ENCODE measurements at places on chromosomes 7 and 10.
A peak's percentile ranks its signal among the peaks of the same experiment; 100 is the strongest.

- DNase-seq = no peak
These were observed 103.7 kb upstream of the LRRN3 start for GRCh38 chr7:110987127-110987693.

DNA sequence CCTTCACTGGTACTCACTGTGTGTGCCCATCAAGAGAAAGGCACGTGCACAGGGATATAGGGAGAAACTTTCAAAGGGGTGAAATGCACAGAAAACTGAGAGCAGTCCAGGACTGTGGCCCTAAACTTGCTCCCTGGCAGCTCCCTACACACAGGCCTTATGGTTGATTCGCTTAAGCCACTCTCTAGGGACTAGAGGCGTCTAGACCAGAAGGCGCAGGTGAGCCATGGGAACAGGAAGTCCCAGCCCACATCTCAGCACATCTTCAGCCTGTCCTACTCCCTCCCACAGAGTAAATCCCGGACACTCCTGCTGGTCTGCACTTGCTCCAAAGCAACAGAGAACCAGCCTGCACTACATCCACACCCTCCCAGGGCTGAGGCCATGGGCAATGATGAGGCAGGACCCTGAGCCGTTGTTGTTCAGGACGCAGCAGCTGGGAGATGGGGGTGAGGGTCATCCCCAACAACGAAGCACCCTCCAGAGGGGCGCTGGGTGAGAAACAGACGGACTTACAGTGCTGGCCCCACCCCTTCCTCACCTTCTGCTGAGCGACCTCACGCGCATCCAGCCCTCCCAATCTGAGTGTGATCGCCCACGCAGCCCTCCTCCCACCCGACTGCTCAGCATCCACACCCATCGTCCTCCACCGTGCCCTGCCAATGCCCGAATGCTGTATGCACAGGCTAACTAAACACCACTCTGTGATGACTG lies 109.3 kb downstream of the TNS3 start:
- DNase-seq = no peak

DNA sequence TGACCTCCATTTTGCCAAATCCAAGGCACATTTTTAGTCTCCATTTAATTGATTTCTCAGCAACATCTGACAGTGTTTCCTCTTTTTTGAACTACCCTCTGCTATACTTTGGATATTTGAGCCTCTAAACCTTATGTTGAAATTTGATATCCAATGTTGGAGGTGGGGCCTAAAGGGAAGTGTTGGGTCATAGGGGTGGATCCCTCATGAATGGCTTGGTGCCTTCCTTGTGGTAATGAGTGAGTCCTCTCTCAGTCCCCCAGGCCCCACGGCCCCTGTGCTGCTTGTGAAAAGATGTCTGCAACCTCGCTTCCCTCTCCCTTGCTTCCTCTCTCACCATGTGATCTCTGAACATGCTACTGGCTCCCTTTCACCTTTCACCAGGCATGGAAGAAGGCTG lies 96.8 kb upstream of the DGKB start:
- no peak for DNase-seq

DNA sequence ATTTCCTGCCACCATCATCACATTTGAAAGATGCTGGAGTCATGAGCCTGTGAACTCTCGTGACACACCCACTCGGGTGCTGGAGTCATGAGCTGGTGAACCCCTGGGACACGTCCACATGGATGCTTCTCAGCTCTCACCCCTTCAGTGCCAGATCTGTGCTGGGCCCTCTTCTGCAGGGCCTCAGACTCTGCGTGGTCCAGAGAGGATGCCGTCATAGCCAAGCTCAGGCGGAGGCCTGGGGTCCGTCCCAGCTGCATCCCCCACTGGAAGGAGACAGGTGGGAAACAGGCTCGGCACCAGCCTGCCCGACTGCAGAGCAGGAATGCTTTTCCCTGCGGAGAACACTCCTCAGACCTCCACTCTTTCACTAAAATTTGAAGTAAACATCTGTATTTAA lies 156.5 kb upstream of the PPP2R2D start:
- no peak for DNase-seq

GRCh38 chr7:51071427-51071826 lies 245.2 kb downstream of the COBL start:
- DNase-seq = no peak

- no peak for DNase-seq
These were observed 131.0 kb upstream of the BET1 start for GRCh38 chr7:94135180-94135579.

GRCh38 chr10:14698111-14698828 lies 76.4 kb downstream of the FAM107B start:
- DNase-seq = no peak

- DNase-seq = no peak
These were observed 22.6 kb downstream of the TES start for GRCh38 chr7:116232920-116233319.

GRCh38 chr7:26399736-26400135 lies 108.1 kb downstream of the SNX10 start:
- DNase-seq = no peak

- no peak for DNase-seq
These were observed 25.0 kb downstream of the CISD1 start for GRCh38 chr10:58293989-58294388.

DNA sequence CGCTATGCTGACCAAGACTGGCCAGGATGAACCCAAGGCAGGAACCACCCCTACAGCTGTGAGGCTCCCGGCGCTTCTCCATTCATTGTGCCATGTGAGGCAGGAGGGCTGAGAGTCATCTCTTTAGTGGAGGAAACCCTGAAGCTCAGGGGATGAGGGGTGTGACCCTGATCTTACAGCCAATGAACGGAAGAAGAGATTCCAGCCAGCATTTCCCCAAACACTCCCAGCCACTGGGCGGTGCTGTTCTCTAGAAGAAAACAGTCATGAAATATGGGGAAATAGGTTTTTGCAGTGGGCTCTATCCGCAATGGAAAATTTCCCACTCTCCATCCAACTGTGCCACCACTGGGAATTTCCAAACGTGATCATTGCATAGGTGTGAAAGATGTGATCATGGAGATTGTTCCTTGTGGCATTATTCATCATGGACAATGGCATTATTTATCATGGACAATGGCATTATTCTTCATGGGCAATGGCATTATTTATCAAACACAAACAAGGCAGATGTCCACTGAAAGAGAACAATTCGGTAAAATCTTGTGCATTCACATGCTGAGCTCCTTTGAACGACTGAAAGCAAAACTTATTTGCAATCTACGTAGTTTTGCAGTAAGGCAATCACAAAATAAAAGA lies 14.0 kb upstream of the SLC18A2 start:
- no peak for DNase-seq

DNA sequence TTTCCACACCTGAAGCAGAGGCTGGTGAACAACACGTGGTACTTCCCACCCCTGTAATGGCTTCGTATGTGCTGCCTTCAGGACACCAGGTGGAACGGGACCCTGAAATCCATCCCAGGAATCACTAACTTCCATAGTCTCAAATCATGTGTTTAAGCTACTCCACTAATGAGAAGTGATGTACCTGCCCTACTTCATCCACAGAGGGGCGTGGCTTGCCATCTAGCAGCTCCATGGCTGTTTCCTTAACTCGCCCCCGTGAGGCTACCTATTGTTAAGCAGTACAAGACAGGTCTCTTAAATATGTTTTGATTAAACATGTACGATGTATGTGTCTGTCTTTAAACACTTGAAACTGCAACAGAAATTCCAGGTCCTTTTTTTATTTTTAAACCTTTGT lies 31.8 kb downstream of the ARL3 start:
- no peak for DNase-seq

DNA sequence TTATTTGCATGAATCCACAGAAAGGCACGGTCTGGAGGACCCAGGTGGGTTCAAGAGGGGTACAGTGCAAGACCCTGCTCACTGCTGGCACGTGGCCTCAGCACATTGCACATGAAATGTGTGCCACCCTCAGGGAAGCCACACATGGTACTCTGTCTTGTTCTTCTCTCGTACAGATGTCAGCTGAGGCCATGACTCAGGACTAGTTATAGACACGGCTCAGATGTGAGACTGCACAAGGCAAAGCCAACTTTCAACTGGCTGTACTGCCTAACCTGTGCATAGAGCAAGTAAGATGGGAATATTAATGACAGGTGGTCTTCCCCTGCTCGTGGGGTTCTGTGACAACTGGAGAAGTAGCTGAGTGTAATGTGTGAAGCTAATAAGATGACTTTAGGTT lies 249.4 kb upstream of the CTBP2 start:
- DNase-seq = no peak

GRCh38 chr10:18615618-18616017 lies 35.8 kb downstream of the NSUN6 start:
- no peak for DNase-seq

- no peak for DNase-seq
These were observed 593.1 kb downstream of the SORCS1 start for GRCh38 chr10:106571192-106571946.

DNA sequence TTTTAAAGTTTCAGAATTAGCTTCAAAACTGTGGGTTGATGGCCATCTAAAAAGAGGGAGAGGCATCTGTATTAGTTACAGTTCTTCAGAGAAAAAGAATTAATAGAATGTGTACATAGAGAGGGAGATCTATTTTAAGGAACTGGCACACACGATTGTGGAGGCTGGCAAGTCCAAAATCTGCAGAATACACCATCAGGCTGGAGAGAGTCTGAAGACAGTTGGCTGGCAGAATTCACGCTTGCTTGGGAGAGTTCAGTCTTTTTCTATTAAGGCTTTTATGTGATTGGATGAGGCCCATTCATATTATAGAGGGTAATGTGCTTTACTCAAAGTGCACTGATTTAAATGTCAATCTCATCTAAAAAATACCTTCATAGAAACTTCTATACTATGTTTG lies 135.1 kb upstream of the SORCS1 start:
- no peak for DNase-seq

GRCh38 chr10:5464546-5464945 lies 34.8 kb downstream of the CALML5 start:
- DNase-seq = no peak

DNA sequence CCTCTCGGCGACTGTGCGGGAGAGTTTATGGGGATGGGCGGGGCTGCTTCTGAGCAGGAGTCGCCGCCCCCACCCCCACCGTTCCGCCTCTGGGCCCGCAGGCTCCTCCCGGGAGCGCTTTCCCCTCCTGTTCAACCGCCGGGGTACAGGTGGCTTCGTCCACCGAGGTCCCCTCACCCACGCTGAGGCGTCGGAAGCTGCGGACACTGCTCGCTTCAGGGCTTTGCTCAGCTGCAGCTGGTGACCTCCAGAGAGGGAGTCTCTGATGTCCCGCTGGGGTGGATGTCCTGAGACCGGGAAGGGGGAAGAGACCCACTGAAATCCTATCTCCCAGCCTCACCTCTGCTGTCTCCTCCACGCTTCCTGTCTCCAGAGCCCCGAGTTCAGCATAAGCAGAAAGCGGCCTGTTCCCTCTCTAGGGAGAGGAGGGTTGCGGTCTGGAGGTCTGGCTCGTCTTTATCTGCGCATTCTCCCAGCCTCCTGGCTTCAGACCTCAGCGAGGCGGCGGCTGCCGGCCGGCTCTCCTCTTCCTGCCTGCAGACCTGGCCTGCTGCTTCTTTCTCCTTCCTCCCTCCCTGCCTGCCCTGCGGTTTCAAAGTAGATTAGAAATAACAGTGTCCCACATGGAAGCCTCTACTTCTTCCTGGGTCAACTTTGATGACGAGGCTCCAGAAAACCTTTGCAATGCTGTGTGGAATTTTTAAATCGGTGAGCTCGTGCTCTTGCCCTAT lies 1.8 kb downstream of the CYP2E1 start:
- no peak for DNase-seq

- DNase-seq = no peak
These were observed 52.6 kb downstream of the PLEKHA8 start for GRCh38 chr7:30080818-30081217.

- DNase-seq = no peak
These were observed 89.3 kb downstream of the CCNY start for GRCh38 chr10:35425595-35425994.

GRCh38 chr10:102476466-102477141 lies 25.3 kb upstream of the C10orf95 start:
- no peak for DNase-seq

DNA sequence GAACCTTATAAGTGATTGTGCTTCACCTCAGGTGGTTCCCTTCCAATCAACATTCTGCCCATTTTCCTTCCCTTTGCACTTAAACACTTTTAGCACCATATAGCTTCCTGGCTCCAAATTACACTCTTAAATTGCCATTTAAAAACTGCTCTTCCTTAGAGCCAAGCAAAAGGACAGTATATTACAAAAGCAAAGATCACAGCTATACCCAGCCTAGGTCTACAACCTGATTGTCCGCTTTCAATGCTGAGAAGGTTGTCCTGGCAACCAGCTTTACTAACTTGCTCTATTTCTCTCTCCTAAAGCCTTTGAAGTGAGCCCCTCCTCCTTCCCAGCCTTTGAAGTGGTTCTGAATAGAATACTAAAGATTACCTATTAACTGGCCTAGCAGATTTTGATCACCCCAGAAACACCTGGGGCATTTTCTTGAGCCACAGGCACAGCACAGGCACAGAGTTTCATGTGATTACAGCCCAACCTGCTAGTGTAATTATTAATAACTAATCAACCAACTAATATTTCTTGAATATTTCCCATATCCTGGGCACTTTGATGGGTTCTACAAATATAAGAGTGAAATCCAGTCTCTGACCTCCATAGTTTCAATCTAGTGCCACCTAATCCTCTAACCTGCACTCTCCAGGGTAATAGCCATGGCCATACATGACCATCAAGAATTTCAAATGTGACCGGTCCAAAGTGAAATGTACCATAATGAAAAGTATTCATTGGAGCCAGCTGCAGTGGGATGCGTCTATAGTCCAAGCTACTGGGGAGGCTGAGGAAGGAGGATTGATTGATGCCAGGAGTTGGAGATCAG lies 63.6 kb upstream of the TRIM24 start:
- DNase-seq = no peak

DNA sequence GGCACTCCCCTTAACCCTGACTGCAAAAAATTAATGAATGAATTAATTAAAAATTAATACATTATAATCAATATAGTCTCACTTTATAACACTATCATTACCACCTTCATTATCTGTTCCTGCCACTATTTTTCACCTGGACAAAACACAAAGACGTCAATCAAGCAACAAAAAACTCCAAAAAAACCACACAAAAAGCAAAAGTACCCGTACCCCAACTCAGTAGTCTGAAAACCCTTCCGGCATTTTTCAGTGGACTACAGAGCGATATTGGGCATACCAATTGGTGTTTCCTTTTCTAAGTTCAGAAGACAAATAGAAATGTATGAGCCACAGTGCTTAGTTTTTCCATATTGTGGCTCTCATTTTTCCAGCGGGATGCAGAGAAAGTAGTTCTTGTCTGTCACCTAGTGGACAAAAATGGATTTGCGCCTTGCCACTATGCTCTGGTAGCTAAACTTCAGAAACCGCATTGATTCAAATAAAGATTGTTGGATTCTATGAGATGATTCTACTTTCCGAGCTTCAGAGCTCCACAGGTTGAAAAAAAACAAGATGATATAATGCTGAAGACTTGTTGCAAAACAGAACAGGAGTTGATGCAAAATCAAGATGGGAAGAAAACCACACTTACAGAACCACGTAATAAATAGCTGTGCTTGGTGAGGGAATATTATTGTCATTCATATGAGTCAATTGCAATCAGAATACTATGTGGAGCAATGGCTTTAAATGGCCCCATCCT lies 50.6 kb upstream of the ITGB1 start:
- DNase-seq = peak; percentile 63

All from activated CD8-positive, alpha-beta memory T cell treated with anti-CD3 and anti-CD28 coated beads, Interleukin-2, amount 50 U/mL, for 48 hours (primary cell).